ENCODE measurements at places on chromosomes 3 and 15.

- DNase-seq = no peak
Observed at GRCh38 chr15:61655881-61656280, 404.4 kb downstream of the VPS13C start.

DNA sequence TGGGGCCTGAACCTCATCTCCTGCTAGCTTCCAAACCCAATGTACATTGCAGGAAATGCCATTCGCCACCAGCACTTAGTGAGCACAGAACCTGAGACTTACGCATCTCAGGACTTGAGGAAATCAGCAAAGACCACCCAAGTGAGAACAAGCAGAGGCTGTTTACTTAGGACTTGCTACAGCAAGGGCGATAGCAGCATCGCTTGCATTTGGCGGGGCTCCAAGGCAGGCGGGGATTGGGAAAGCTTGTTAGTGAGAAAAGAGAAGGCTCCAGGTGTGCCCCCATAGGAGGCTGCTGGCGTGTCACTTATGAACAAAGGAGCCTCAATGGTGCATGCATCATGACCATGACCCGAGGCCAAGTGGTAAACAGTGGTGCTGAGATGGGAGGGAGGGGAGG, 19.7 kb downstream of the SLC6A20 start:
- no peak for DNase-seq

DNA sequence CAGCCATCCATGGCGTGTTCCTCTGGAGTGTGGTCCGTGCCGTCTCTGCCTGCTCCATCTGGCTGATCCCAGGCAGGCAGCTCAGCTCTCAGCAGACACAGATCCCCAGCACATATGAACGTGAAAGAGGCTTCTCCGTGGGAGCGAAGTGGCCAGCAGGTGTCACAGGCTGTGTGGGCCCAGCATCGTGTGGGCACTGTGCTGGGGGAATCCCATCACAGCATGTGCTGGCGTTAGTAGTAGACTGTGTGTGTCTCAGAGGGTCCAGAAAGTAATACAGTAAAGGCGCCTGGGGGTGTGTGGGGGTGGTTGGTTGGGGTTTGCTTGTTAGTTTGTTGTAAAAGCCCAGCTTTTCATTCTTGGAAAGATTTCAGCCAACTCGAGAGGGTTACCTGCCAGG, 147.6 kb downstream of the IGF1R start:
- no peak for DNase-seq

DNA sequence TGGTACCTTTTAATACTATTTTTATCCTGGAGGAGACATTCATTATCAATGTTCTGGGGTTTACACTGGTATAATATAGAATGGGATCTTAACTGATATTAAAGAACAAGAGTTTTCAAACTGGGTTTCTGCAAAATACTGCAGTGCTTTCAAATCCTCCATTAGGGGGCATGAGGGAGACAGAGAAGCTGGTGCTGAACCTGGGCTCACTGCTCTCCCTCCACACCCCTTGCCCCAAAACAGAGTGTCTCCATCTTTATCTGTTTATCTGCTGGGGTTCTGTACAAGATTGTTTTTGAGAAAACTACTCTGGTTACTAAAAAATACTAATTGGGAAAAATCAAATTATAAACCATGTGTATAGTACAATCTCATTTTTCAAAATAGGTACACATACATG, 41.7 kb downstream of the CADPS start:
- no peak for DNase-seq

DNA sequence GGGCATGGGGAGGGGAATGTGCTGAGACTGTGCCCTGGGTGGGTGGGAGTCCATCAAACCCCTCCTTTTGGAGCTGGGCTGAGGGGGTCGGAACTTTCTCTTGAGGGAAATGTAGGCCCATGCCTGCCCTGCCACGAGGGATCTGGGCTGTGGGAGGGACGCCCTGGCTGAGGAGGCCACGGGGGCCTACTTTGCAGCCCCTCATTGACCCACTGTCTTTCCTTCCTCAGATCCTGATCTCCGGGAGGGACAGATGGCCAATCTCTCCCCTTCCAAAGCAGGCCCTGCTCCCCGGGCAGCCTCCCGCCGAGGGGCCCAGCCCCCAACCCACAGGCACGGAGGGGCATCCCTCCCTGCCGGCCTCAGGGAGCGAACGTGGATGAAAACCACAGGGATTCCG, 25.3 kb downstream of the LOXL1 start:
- no peak for DNase-seq

GRCh38 chr3:178341636-178342035, 194.6 kb upstream of the KCNMB2 start:
- DNase-seq = no peak

DNA sequence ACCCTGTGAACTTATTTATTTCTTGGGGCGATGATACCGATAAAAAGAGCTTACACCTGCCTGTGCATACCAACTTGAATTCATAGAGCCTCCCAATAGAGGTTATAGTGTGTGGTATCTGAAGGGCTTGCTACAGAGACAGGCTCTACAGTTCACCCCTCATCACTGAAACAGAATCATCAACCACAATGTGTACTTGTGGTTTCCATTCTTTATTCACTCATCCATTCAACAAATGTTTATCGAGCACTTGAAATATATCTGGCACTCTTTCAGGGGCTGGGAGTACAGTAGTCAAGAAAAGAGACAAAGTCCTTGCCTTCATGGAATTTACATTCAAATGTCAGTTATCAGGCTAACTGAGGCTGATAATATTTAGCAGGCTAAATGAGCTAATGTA, 134.4 kb upstream of the SKOR1 start:
- DNase-seq = no peak

DNA sequence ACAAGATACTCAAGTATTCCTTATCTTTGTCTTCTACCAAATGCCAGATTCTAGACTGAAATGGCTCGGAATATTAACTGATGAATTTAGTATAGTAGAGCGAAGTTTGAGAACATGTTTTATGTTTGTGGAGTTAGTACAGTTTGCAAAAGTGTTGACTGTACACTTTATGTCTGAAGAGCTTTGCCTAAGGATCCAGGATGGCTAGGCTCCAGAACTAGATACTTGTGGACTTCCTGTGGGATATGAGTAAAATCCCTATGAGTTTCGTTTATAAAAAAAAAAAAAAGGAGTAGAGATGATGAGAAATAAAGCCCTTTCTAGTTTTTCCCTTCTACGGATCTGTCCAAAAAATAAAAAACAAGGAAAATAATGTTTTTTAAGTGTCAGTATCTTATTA, 96.7 kb downstream of the TP63 start:
- DNase-seq = no peak

- no peak for DNase-seq
Observed at GRCh38 chr3:114447545-114447944, 153.7 kb downstream of the TIGIT start.

GRCh38 chr15:81270781-81271491, 53.0 kb downstream of the STARD5 start:
- DNase-seq = no peak

DNA sequence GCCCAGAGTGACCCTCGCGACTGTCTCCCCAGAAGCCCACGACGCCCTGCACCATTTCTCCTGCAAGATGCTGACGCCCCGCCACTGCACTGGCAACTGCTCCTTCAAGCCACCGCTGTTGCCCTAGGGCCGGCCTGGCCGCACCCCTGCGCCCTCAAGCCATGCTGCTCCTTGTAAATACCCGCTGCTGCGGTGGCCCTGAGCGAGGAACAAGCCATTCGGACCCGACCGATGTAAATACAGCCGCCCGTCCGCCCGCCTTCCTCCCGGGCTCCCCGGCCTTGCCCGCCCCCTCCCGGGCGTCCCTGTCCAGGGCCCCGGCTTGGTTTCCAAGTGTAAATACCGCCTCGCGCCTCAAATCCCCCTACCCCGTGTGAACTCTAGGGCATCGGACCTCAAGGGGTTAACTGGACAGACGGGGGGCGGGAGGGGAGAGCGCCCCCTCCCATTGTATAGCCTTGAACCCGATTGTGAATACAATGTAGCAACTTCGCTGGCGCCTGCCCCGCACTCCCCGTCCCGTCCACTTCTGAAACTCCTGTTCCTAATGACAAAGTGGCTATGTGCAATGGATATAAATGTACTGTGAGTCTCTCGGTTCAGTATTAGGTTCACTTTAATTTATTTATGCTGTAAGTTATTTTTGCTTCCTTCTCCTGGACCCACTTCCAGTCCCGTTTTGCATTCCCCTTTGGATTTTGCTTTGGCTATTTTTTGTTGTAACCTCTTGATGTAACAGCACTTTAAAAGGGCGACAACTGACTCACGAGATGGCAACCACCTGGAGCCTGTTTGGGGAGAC, 5.9 kb downstream of the RNU6-1 start:
- DNase-seq = peak; percentile 59

- no peak for DNase-seq
Observed at GRCh38 chr15:80596521-80596976, 98.6 kb upstream of the ABHD17C start.

DNA sequence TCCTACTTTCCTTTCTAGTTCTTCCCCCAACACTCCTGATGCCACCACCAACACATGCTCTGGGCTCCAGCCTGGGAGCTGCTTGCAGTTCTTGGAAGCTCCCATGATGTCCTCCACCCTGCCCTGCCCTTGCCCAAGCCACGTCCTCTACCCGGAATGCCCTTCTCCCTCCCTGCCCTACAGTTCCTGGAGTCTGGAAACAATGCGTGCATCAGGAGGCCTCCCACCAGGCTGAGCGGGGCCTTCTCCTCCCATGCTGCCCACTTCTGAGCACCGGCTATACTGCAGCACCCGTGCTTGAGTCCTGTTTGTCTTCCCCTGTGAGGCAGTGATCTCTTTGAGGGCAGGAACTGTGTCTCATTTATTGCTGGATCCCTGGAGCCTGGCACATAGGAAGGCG, 44.6 kb downstream of the DGKG start:
- DNase-seq = no peak
